Stimulated activated CD4-positive, alpha-beta T cell treated with anti-CD3 and anti-CD28 coated beads, Interleukin-1b, Interleukin-23, amount 100 ng/mL, for 1 hour (primary cell): ENCODE measurements at places on chromosomes 5 and 9.

- DNase-seq, result no peak
These were observed 148.4 kb upstream of the TRPM3 start for GRCh38 chr9:71269859-71270258.

DNA sequence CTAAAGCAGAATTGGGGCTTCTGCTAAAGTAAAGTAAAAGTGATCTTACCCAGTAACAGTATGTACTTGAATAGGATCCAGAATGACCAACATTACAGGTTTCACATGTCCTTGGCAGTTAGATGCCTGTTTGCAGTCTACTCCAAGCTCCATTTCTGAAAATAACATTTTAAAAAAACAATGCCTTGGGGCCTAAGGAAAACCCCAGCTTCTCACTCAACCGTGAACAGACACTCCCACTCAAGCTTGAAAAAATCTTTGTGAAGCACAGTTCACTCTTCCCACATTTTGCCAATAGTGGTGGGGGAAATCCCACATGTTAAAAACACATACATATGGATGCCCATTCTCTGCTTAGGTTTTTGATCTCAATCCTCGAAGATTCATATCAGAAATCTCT, 304.1 kb downstream of the ARRDC3 start:
- no peak for DNase-seq

GRCh38 chr9:69139596-69139995, 34.5 kb upstream of the TJP2 start:
- no peak for DNase-seq

DNA sequence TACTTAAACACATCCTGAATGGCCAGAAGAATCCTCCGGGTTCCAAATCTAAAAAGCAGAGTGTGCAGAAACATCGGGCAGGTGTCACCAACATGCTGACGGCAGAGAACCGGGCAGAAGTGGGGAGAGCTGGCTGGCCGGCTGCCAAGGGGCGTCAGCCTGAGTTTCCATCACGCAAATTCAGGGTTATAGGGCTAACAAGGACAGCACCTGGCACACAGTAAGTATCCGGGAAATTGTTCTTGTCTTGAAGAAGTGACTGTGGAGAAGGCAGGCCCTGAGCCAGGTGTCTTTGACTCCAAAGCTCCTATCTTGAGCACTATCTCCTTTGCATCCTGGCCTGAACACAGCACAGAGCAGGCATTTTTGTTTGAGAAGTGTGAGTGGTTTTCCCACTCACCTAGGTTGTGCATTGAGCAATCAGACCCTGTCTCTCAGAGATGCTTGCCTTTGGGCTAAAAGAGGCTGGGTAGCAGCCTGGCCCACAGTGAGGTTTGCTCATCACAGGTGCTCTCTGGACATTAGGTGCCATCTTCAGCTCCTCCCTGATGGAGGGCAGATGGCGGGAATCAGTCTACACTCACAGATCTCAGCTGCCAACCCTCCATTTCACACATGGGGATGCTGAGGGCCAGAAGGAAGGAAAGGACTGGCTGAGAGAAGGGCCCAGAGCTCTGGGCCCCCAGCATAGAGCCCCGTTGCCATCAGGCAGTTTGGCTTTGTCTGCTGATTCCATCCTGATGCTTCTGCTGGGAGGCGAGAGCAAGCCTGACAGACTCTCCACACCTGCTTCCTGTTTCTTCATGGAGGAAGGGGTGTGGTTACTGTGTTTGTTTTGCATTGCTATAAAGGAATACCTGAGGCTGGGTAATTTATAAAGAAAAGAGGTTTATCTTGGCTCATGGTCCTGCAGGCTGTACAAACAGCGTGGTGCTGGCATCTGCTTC, 52.8 kb downstream of the WHRN start:
- DNase-seq, result no peak

DNA sequence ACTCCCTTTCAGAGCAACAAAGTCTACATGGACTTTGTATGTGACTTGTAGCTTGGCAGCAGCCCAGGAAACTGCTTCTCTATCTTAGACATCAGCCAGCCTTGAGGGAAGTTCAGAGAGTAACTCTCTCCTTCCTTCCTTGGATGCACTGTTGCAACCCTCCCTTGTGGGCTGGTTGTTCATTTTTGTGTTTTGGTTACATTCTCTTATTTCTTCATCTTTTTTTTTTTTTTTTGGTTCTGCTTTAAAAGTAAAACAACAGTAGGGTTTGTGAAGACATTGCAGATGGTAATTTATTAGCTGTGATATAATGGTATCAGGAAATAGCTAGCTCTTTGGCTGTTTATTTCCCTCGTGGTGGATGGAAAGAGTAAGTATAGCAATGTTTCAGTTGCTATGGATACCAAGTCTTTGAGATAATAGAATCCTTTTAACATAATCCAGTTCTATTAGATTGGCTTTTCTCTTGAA, 97.9 kb upstream of the MAMDC2 start:
- DNase-seq, result no peak

- DNase-seq, result no peak
These were observed 52.0 kb downstream of the CFAP77 start for GRCh38 chr9:132461971-132462370.

DNA sequence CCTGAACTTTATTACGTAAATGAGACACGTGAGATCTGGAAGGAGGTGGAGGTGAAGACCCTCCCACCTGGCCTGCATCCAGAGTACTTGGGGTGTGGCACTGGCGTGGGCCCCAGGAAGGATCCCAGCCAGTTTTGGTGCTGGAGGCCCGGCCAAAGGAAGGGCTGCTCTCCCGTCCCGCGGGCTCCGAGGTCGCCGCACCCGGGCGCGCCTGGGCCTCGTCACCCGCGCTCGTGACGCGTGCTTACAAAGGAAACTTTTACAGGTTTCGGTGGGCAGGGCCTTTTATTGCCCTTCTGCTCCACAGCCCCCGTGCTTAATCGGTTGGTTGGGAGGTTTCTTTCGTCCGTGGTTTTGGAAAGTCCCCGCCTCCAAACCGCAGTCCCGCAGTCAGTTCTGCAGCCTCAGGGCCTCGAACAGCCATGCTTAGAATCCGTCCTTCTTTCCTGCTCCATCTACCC, 29.2 kb downstream of the CDKN2A start:
- no peak for DNase-seq

- no peak for DNase-seq
These were observed 62.9 kb upstream of the ICE1 start for GRCh38 chr5:5359618-5360017.

GRCh38 chr9:130461218-130461630, 16.5 kb downstream of the ASS1 start:
- peak; percentile 45 for DNase-seq

DNA sequence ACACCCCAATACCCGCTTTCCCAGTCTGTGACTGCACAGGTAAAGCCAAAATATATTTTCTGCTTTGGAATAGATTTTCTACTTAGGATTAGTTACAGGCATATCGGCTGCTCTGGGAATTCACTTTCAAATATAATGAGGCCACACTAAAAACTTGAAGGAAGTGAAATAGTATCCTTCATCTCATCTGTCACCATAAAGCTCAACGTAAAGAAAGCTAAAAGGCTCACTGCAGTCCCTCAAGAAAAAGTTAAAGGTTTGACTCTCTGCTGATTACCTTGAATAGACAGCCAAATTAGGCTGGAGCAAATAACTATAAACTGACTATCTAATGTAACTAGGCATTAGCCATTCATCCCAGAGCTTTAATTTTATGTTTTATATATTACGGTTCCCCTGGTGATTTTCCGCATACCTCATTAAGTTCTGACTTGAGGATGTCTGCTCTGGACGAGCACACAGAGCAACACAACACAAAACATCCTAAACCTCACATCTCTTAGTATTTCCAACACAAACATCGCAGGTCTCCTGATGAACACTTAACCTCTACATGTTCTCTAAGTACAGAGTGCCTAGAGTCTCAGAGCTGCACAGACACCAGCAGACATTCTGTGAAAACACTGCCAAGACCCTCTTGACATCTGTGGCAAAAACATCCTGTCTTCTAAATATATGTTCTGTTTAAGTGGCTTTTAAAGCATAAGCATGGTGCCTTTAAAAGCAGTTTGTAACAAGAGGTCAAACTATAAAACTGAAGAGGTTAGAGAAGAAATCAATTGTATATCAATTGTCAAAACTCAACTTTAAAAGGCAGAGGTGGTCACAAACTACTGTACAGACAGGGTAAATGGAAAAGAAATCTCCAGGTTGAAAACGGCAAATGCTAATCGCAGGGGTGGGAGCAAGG, 35.4 kb downstream of the ELAVL2 start:
- DNase-seq, result no peak

DNA sequence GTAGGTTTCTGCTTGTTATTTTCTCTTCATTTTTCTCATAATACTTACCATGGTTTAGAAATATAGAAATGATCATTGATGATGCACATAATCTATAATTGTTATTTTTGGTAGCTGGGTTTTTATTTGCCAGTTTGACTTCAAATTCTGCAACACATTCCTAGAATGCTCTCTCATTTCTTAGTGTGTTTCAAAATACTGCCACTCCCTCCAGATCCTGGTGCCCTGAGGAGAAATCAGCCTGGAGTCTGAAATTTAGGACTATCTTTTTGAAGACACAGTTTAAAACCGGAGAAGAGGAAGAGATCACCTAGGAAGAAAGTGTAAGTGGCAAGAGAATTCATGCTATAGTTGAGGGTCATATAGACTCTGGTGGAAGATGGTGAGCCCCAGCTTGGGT, 57.5 kb downstream of the TAF11L14 start:
- no peak for DNase-seq

DNA sequence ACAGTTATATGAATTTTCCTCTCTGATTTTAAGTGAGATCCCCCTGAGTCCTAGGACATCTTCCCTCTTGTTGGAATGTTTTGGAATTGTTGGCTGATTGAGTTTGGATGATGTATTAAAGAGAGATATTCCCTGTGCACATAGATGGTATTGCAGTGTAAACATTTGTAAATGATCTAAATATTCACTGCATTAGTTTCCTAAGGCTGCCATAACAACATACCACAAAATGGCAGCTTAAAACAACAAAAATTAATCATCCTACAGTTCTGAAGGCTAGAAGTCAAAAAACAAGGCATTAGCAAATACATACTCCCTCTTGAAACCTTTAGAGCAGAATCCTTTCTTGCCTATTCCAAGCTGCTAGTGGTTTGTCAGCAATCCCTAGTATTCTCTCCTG, 38.0 kb upstream of the MROH2B start:
- no peak for DNase-seq
